ENCODE measurements at places on chromosomes 6 and 20.

DNA sequence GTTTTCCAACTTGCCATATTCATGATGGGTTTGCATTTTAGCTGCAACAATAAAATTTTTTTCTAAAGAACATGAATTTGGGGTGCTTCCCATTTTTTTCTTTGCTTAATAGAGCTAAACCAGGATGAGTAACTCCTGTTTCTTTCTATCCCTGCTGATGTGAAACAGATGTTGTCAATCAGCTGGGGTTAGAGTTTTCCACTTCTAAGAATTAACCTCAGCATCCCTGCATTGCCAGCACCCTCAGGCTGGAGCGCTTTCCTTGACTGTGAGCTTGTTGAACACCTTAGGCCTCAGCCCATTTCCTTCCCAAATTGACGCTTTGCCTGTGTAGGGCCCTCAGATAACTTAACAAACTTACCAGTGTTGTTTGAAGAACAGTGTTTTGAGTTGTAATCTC, 74.5 kb downstream of the PTPN1 start:
- no peaks in the 10 kb centered on the region for H3K4me1 ChIP-seq
- H3K27me3 ChIP-seq: peaks cover 5% of the 10 kb centered on the region
- H3K4me3 ChIP-seq: no peak overlapping the region
- peaks cover 11% of the 10 kb centered on the region for H3K36me3 ChIP-seq

- H3K27me3 ChIP-seq: no peaks in the 10 kb centered on the region
- H3K27ac ChIP-seq: no peak overlapping the region
- no peak overlapping the region for H3K4me3 ChIP-seq
- H3K36me3 ChIP-seq: no peaks in the 10 kb centered on the region
Observed at GRCh38 chr6:115882174-115882573, 178.5 kb downstream of the FRK start.

GRCh38 chr6:158028421-158028820, 46.8 kb downstream of the SYNJ2 start:
- H3K27ac ChIP-seq: peak overlapping the region; percentile 39
- peaks cover 11% of the 10 kb centered on the region for H3K27me3 ChIP-seq
- peaks cover 63% of the 10 kb centered on the region for H3K4me1 ChIP-seq
- no peak for DNase-seq
- no peaks in the 10 kb centered on the region for H3K36me3 ChIP-seq

- no peaks in the 10 kb centered on the region for H3K27me3 ChIP-seq
- no peak for DNase-seq
- H3K4me3 ChIP-seq: peak overlapping the region; percentile 36
- no peaks in the 10 kb centered on the region for H3K36me3 ChIP-seq
Observed at GRCh38 chr20:237929-238328, 10.9 kb downstream of the DEFB129 start.

- peaks cover 2% of the 10 kb centered on the region for H3K4me1 ChIP-seq
- H3K27ac ChIP-seq: no peak overlapping the region
- DNase-seq: no peak
- H3K27me3 ChIP-seq: no peaks in the 10 kb centered on the region
- H3K4me3 ChIP-seq: no peak overlapping the region
Observed at GRCh38 chr6:91483415-91484105, 896.7 kb upstream of the MAP3K7 start.

DNA sequence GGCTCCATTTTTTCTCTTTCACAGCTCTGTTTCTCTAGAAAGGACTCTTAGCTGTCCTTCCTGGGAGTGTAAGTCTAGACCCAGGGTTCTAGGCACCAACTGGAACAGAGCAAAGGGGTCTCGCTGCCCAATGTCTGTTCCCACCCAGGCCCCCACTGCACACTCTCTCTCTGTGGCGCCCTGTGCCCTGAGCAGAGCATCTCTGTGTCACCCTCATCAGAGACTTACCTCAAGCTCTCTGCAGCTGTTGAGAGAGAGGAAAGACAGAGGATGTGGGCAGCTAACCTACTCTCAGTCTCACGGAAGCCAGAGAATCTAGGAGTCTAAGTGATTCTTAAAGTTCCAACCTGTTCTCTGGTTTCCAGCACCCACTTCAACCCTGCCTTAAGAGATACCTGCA, 9.5 kb downstream of the NCR2 start:
- DNase-seq: peak; percentile 52
- H3K27ac ChIP-seq: peak overlapping the region; percentile 83
- peaks cover 3% of the 10 kb centered on the region for H3K36me3 ChIP-seq

- no peak for DNase-seq
- H3K27ac ChIP-seq: no peak overlapping the region
- H3K4me3 ChIP-seq: no peak overlapping the region
- peaks cover 1% of the 10 kb centered on the region for H3K27me3 ChIP-seq
- no peaks in the 10 kb centered on the region for H3K36me3 ChIP-seq
Observed at GRCh38 chr6:37155394-37156312, 14.3 kb upstream of the PIM1 start.
